ENCODE measurements at places on chromosomes 13 and 19.
A peak's percentile ranks its signal among the peaks of the same experiment; 100 is the strongest.

GRCh38 chr19:39679056-39679790 is 23.5 kb downstream of the LGALS16 start:
- DNase-seq: no peak

DNA sequence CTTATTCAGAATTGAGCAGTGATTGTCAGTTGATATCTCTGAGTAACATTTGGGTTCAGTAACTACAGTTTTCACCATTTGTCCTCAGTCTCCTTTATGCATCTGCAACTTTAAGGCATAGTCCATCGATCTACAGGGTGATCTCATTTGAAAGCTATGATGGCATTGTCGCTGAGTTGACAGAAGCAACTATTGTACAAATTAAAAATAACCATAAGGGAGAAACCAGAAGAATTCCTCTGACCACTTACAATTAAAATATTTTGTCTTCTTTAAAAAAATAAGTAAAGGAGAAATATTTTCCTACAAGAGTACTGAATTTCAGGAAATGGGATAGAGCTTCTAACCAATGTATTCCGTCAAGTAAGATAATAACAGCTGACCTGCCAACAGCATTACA is 30.6 kb downstream of the RAP2A start:
- DNase-seq: no peak

- no peak for DNase-seq
Measured at GRCh38 chr19:14979476-14980255, at the start of gene SLC1A6. Gene SLC1A6, minus strand, starts transcription at chr19:14979864. Its CDS starts 6,954 bp downstream, at chr19:14972910.

GRCh38 chr13:60332682-60333081 is 64.3 kb upstream of the TDRD3 start:
- DNase-seq: no peak

GRCh38 chr13:87089391-87089790 is 581.8 kb upstream of the SLITRK5 start:
- DNase-seq: no peak

DNA sequence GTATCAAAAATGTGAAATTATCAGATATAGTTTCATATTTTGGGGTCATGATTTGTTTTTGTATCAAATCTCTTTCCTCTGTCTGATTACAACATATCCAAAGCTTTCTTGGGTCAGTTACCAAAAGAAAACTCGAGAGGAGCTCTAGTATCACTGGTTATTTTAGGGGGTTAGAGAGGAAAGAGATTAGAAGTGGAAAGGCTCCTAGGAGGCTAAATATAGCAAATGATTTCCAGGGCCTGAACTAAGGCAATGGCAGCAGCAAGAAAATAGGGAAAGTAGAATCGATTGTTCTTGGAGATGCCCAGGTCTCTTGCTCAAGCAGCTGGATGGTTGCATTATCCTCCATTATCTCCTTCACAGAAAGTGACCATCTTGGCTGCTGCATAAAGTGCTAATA is 72.9 kb downstream of the NHLRC3 start:
- DNase-seq: no peak

DNA sequence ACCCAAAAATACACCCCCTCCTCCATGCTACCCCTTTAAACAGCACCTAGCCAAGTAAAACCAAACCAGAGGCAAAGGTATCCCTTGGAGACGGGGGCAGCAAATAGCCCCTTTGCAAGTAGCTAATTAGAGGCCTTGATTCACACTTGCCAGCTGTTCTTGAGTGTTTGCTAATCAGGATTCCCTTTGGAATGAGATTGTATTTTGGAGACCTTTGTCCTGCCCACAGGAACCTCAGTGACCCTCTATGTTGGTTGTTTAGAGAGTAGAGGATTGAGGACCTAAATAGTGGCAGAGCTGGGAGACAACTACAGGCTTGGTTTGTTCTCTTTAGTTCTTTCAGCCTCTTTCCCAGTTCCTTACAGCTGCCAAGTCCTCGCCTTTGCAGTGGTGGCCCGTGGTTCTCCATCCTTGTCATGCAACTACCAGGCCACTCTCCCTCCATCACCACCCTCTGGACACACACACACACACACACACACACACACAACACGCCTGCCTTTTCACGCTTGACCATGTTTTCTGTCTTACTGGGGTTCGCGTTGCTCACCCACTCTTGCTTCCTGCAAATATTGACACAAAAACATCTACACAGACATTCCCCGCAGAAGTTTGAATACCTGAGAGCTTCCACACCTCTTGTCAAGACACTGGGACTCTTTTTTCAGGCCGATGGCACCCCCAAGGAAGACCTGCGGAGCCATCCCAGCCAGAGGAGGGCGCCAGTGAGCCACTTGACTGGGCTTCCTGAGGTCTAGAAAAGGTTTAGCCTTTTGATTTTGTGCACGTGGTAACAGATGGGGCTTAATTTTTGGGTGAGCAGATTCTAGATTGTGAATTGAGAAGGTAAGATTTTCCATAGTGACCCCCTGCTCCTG is 80.0 kb upstream of the GPR183 start:
- peak; percentile 64 for DNase-seq

DNA sequence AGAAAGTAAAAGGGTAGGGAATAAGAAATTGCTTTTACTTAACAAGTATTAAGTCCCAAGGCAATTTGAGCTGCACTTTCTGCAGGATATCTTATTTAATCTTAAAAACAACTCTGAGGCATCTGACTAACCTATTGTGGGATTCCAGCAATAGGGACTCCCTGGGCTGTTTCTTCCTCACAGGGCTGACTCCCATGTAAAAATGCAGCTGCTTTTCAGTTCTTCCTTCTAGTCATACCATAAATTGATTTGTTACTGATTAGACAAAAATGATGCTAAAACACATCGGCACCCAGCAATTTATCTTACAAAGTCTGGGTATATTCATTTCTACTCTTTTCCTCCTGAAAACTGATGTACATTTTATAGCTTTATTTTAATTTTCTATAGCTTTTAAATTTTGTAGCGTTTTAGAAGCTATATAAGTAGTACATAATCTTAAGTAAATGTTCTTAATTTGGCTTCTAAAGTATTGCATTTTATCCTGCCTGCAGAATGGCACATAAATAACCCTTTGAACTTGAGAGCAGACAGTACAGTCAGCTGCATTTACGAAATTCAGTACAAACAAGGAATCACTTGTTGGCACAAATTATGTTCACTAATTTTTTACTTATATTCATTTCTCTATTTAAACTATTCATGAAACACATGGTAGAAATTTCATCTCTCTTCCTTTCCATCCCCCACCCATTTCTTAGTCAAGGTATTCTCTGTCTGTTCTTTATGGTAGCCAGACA is 102.4 kb upstream of the FRY start:
- no peak for DNase-seq

DNA sequence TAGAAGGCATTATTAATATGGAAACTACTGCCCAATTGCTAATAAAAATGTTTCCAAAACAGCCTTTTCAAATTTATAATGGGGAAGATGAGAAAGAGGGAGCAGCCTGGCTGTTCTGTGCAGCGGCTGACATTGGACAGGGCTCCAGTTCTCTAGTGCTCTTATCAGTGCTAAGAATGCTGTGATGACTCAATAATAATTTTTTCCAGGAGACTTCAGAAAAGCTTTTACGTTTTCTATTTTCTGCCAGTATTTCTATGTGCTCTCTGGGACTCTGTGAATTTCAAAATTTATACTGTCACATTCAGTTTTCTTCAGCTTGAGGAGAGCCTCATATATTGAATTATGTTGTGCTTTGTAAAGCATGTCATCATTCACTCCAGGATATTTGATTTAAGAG is 209.6 kb downstream of the VWA8 start:
- no peak for DNase-seq

- no peak for DNase-seq
Measured at GRCh38 chr13:42333613-42334328, 61.8 kb downstream of the AKAP11 start.

DNA sequence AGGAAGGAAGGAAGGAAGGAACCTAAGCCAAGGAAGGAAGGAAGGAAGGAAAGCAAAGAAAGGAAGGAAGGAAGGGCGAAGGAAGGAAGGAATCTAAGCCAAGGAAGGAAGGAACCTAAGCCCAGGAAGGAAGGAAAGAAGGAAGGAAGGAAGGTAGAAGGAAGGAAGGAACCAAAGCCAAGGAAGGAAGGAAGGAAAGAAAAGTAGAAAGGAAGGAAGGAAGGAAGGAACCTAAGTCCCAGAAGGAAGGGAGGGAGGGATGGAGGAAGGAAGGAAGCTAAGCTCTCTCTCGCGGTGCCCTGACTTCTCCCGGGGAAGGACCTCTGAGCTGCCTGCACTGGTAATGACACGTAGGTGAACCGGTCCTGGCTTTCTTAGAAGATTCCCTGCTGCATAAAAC is 1.3 kb upstream of the RUBCNL start:
- DNase-seq: no peak

DNA sequence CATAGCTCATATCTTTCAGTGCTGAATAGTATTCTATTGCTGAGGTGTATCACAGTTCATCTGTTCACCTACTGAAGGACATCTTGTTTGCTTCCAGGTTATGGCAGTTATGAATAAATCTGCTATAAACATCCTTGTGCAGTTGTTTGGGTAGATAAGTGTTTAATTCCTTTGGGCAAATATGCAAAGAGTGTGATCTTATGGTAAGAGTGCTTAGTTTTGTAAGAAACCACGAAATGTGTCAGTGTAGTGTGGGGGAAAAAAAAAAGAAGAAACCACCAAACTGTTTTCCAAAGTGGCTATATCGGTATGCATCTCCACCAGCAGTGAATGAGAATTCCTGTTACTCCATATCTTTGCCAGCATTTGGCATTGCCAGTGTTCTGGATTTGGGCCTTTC is 93.3 kb downstream of the PIBF1 start:
- no peak for DNase-seq

GRCh38 chr13:31775148-31775547 is 35.8 kb downstream of the RXFP2 start:
- DNase-seq: no peak

DNA sequence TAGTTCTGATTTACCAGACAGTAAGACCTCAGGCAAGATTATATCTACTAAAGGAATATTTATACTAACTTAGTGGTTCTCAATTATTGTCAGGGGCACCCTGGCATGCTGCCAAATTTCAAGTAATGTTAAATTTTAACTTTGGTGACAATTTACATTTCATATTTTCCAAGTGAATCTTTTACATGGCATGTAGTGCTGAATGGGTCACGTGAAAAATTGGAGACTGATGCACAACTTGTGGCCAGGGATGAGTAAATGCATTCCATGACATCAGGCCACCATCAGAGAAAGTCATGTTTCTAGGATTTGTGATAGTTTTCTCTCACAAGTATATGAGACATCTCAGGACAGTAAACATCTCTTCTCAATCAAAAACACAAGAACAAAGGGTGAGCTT is 202.6 kb upstream of the SOX21 start:
- no peak for DNase-seq

GRCh38 chr13:49214917-49215376 is 5.2 kb upstream of the MLNR start:
- DNase-seq: no peak

DNA sequence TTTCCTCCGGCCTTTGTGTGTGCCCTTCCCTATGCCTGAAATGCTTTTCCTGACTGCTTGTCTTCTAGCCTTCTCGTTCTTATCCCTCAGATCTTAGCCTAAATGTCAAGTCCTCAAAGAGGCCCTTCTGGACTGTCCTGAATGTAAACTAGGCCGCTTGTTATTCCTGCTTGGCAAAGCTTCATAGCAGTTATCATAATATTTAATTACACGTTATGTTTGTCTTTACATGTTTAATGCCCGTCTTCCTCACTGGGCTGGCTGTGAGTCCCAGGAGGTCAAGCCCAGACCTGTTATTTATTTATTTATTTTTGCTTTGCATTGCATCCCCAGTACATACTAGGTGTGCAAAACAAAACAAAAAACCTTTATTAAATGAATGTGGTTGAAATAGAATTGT is 62.7 kb downstream of the SIPA1L3 start:
- no peak for DNase-seq

GRCh38 chr13:81726037-81726726 is 1385.3 kb upstream of the SPRY2 start:
- DNase-seq: no peak

GRCh38 chr19:45952686-45953505 is 20.8 kb downstream of the NOVA2 start:
- DNase-seq: peak; percentile 44

GRCh38 chr13:36820222-36820621 is 1.2 kb downstream of the RFXAP start:
- no peak for DNase-seq

- no peak for DNase-seq
Measured at GRCh38 chr19:16252459-16253205, 54.9 kb downstream of the AP1M1 start.

- DNase-seq: no peak
Measured at GRCh38 chr13:100602493-100603111, 14.0 kb upstream of the GGACT start.

- DNase-seq: no peak
Measured at GRCh38 chr19:54179921-54180461, 7.0 kb upstream of the TMC4 start.

DNA sequence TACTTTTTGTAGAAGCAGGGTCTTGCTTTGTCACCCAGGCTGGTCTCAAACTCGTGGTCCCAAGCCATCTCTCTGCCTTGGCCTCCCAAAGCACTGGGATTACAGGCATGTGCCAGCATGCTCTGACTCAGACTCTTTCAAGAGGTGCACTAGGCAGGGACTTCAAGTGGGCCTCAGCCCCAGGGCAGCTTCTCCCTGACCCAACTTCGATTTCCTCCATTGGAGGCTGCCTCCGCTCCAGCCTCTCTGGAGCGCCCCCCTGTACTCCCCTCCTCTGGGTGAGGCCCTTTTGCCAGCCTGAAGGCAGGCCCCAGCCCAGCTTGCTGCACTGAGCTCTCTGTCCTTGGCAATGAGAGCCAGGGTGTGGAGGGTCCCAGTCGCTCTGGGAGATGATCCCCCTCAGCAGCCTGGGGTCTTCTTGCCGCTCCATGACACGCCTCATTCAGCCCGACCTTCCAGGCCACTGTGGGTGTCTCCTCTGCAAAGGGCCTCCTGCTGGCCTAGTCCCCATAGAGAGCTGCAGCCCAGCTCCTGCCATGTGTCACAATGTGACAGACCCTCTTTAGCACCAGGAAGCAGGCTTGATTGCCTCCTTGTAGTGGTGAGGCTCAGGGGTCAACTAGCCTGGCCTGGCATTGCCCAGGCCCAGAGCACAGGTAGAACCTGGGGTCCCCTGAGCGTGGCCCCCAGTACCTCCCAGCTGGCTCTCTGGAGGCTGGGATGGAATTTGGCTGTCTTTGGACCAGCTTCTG is 16.4 kb downstream of the CARM1 start:
- no peak for DNase-seq

DNA sequence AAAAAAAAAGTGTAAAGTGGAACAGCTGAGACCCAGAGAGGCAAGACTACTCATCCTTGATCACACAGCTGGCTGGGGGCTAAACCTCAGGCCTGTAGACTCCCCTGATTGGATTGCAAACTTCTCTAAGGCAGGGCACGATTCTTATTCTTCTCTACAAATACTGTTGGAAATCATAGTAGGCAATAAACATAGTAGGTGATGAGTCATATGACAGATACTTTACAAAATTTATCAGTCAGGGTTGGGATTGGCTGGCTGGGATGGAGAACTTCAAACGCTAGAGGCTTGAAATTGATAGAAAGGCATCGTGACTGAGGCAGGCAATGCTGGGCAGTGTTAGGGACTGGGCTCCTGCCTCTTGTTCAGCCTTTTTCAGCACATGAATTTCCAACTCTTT is 5.9 kb upstream of the MATK start:
- DNase-seq: no peak
